NCI-H226 (cell line): ENCODE measurements at places on chromosomes 16 and 17.

DNA sequence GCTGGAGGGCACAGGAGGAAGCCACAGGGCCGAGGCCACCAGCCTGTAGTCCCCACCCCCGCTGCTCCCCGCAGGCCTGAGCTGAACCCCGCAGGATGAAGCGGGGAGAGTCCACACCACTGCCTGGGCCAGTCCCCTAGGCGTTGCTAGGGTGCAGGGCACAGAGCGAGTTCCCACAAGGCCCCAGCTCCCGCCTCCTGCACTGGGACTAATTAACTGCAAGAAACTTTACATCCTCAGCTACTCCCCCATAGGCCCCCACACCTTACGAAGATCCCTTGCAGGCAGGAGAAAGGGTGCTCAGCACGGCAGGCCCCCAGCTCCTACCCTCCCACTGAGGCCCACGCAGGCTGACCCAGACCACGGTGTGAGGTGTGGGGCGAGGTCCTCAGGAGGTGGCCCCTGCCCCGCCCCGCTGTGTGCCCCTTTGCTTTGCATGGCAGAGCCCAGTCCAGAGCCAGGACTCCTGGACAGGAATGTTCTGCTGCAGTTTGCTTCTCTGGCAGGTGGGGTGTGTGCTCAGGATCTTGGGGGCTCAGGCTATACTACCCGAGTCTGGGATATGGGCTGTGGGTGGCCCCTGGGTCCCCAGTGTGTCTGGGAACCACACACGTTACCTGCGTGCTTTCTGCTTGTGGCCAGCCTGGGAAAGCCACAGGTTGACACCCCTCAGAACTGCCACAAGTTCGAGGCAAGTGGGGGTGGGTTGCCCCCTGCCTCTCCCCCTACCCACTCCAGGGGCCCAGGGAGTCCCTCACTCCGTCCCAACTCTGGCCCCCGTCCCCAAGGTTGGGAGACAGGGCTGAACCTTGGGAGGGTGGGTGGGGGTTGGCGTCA lies 1.2 kb downstream of the GNG13 start:
- DNase-seq: no peak

DNA sequence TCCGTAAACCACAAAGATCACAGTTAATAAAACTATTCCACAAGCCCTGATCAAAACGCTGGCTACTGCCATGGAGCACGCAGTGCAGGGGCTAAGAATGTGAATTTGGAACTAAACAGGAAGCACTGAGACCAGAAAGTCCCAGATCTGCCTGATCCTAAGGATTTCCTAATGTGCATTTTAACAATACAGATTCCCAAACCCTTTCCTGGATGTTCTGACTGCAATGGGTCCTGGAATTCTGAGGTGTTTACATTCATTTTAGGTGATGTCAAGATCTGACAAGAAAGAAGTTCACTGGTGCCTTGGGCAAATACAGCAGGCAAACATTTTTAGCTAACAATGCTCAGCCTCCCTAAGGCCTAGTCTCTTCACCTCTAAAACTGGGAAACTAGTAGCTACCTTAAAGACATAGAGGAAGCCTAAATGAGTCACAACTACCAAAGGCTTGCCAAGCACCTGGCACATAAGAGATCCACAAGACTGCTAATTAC lies 10.3 kb downstream of the NSMCE1 start:
- peak; percentile 61 for DNase-seq

GRCh38 chr17:4833941-4834680 lies 971 bp downstream of the MINK1 start:
- DNase-seq: peak; percentile 37

DNA sequence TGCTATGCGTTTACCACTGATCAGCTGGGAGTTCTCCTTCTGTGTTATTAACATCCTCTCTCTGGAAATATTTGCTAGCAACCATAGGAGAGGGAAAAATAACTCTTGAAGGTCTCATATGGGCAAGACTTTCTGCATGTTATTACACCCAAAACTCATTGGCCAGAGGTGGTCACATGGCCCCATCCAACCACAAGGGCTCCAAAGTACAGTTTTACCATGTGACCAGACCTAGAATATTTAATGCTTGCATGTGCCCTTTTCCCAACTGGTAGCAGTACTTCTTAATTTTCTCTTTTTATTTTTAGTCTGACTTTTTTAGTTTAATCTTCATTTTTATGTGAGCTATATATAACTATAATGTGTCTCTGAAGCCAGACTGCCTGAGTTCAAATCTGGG lies 141.0 kb upstream of the NOG start:
- DNase-seq: no peak

GRCh38 chr17:39719563-39720355 lies 10.6 kb downstream of the MIEN1 start:
- DNase-seq: no peak

- no peak for DNase-seq
Measured at GRCh38 chr16:84497418-84498222, 6.8 kb downstream of the MEAK7 start.

DNA sequence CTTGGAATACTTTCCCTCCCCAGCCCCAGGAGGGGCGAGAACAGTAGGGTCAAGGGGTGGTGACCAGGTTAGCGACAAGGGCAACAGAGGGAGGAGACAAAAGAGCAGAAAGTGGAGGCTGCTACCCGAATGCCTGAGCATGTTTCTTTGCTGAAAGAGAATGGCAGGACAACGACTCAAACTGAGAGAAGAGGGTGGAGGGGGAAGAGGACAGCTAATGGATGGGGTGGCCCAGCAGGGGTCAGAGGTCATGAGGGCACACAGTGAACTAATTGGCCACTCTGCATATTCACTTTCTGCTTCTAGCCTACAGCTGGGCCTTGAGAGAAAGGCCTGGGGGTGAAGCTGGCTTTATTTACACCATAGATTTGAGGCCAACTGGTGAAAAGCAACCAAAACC lies 19.1 kb upstream of the DDX52 start:
- no peak for DNase-seq

DNA sequence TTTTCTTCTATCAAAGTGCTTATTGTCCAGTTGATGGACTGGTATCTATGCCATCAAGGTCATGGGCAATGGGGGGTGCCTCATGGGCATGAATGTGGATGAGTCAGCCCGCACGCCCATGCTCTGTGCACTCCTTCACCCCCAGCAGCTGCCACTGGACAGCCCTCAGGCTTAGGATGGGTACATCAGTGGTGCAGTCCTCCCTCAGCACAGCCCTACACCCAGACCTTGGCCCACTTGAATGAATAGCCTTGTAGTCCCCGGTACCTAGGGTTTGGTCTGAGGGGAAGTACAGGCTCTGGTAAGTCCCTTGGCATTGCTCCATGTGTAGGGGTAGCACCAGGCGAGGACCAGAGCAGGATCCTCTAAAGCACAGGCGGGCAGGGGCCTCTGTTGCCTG lies 10.4 kb upstream of the GNA13 start:
- DNase-seq: no peak

DNA sequence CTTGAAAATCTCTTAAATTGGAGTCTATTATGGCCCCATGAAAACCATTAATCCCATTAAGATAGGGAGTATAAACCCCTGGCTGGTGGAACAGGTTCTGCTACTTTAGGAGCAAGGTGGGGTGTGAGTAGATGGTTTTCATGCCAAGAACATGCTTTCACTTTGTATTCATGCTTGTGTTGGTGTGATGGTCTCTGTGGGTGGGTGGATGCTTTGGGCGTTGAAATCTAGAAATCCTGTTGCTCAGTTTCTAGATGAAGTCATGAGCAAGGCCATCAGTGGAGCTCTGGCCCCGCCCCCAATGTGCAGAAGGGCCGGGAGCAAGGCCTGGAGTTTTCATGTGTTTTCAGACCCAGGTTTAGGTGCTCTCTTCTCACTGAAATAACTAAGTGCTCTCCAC lies 20.1 kb downstream of the PLD6 start:
- DNase-seq: no peak

GRCh38 chr17:28484296-28484695 lies 10.9 kb downstream of the SLC13A2 start:
- no peak for DNase-seq

DNA sequence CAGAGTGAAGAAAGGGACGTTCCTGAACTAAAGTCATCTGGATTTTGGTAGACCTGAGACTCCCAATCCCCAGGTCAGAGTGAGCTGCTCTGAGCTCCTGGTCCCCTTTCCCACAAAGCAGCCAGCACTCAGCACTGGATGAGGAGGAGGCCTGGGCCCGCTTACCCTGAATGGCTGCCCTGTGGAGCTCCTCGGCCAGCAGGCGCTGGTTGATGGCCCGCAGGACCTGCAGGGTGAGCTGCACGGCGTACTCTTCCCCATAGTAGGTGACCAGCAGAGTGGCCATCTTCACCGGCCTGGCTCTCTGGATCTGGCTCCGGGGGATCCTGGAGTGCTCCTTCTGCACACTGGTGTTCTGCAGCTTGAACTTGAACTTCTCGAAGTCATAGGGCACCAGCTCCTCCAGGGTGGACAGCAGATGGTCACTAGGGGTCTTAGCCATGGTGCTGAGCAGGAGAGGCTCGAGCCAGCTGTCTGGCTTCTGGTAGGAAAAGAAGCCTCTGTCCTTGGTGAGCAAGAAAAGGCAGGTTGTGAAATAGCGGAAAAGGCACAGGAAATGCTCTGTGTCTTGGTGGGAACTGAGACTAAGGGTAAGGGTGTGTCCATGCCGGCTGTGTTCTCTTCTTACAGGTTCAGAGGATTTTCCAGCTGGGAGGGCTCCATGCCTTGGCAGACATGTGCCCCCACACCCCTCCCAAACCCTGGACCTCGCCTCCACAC lies at the start of gene MEFV:
TSS of gene MEFV (minus strand) at position 488 of the 720 bp plus-strand sequence. CDS start at position 442, 46 bp downstream.
- peak; percentile 37 for DNase-seq
